ENCODE measurements at places on chromosomes 2 and 18.

DNA sequence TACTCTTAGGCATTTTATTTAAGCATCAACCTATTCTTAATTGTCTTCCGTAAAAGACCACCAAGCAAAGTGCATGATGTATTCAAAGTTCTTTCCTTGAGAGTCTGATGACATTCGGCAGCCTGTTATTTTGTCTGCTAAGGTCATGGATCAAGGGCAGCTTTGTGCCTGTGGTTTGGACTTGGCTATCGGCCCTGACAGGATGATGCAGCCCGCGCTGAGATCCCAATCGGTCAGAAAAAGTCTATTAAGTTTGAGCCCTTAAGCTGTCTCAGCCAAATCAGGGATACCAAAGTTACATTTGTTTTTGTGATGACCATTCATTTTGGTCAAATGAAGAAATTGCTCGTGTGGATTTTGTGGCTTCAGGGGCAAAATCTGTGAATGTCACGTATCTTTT lies 718.9 kb upstream of the FANCL start:
- no peak for DNase-seq

GRCh38 chr2:19575641-19576040 lies 217.2 kb upstream of the OSR1 start:
- no peak for DNase-seq

- DNase-seq, result no peak
Observed at GRCh38 chr2:69122271-69122670, 109.3 kb downstream of the ANTXR1 start.

DNA sequence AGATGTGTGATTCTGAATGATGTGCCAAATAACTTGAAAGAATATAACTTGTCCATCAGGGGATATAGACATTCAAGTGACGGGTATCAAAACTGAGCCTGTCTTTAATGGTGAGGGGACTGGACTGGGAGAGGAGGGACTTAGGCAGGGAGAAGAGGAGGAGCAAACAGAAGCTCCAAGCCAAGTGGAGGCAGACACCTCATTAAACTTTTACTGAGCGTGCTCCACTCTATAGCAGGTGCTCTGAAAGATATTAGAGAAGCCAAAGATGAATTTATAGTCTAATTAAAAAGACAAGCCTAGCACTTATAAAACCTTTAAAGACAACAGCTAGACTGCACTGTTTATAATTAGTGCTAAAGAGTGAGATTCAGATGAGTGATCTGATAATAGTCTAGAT lies 47.7 kb upstream of the SMAD2 start:
- DNase-seq, result no peak

All from left renal cortex interstitium (tissue), 4 donors.